Cortex of kidney (tissue), 1 donor: ENCODE measurements at places on chromosomes 7 and 10.

DNA sequence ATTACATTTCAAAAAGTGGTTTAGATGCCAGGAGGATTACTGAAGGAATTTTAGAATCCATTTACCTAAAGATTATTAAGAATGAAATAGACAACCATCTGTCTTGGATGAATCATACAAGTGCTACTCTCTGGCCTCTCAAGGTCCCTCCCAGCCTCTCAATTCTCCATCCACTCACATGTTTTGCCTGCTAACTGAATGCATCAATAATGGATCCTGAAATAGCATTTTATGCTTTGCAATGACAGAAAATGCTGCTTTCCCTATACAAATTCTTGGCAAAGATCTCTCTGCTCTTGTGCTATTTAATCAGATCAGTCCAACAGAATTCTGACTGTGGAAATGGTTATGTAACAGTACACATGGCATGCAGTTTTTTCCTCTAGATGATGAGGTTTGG lies 68.1 kb downstream of the HBP1 start:
- DNase-seq, result no peak

- no peak for DNase-seq
Measured at GRCh38 chr7:117704063-117704462, 169.2 kb downstream of the CTTNBP2 start.

DNA sequence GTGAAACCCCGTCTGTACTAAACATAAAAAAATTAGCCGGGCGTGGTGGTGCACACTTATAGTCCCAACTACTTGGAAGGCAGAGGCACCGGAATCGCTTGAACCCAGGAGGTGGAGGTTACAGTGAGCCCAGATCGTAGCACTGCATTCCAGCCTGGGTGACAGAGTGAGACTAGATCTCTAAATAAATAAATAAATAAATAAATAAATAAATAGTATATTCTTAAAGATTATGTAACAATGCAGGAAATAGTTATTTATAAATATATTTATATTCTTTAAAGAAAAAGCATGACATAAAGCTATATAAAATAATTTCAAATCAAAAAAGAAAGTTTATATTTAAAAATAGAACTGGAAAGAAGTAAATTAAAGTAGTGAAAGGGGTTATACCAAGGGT lies 76.4 kb downstream of the MBL2 start:
- no peak for DNase-seq

GRCh38 chr7:129452589-129453231 lies 18.5 kb downstream of the STRIP2 start:
- no peak for DNase-seq

- no peak for DNase-seq
Measured at GRCh38 chr10:5915451-5915850, 25.4 kb downstream of the FBH1 start.

- no peak for DNase-seq
Measured at GRCh38 chr10:46084321-46085165, 38.5 kb upstream of the MSMB start.

DNA sequence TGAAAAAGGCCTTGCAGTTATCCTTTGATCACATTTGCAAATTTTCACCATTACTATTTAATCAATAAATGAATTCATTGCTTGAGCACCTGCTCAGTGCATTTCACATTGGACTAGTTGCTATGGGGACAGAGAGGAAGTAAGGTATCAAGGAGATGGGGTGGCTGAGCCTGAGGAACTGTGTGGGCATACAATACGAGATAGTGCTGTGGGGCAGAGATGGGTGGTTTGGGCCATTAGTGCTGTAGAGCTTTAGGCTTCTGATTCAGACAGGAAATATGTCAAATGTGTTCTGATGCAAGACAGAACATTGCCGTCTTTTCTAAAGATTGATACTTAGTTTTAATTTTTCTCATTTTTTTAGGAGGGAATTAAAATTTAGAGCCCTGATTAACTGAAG lies 13.2 kb downstream of the ITGB8 start:
- DNase-seq, result no peak

- no peak for DNase-seq
Measured at GRCh38 chr10:102647443-102648268, 3.4 kb downstream of the TRIM8 start.

DNA sequence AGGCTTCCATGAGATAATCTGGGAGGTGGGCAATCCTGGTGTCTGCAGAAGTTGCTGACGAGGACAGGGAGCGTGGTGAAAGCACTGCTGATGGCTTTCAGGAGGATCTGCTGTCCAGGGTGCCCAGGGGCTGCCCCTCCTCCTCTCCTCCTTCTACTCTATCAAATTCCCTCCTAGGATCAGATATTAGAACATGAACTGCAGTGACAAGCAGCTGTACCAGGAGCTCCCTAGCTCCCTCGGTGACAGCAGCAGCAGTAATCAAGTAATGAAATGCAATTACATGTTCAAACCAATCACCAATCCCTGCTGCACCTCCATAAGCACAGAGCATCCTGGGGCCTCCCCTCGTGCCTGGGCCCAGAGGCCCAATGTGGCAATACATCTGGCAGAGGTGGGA lies 46.9 kb downstream of the GRID1 start:
- no peak for DNase-seq

DNA sequence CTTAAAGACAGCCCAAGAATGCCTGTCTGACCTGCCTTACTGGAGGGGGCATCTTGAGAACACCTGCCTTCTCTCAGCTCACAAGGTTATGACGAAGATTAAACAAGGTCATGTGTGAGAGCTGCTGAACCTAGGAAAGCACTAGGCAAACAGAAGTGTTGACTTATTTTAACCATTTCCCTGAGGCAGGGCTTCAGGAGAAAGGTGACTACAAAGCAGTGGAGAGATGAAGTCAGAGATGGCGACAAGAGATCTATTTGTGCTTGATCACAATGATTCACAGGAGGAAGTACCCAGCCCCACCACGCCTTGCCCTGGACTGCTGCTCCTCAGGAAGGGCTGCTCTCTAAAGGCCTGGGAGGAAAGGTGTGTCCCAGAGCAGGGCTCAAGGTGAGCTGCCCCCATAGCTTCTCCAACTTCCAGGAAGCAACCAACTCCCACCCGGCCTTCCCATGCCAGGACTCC lies 27.8 kb downstream of the STN1 start:
- no peak for DNase-seq

DNA sequence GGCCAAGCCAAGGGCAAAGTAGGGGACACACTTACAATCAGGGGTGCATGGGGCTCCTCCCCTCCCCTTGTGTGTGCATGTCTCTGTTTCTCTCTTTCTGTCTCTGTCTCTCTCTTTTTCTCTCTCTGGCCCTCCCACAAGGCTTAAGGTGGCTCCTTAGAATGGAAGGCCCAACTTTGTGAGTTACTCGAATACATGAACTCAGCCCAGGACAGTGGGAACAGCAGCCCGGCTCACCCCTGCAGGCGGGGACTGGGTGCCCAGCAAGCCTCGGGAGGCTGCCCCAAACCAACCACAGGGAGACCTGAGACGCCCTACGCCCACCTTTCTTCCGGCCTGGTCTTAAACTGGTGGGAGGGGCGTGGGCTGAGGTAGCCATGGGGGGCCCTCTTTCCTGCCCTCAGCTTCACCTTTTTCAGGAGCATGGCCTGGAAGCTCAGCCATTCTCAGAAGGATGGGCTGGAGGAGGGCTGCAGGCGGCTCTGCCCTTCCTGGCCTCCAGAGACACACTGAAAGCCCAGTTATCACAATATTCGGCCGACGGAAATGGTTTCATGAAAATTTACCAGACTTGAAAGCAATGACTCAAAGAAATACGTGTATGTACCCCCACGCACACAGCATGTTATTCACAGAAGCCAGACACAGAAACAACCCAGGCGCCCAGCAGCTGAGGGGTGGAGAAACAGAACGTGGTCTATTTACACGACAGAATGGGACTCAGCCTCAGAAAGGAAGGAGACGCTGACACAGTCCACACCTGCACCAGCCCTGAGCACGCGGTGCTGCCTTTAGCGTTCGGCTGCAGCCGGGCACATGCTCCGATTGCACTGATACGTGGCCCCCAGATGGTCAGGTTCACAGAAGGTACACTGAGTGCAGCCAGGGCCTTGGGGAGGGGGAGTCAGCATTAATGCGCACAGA lies 229.5 kb downstream of the PTPRN2 start:
- no peak for DNase-seq

DNA sequence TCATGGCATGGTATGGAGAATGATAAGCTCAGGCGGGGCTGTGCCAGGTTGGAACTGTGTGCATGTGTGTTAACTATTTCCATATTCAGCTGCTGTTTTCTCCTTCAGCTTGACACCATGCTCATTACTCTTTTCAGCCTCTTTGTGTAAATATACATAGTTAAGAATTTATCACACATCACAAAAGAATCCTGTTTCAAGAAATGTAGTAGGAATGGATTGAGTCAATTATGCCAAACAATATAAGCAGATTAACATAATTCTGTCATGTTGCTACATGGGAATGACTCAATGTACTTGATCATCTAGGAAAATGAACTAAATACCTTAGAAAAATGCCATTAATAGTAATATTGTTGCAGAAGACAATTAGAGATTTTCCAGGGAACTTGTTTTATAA lies 687.4 kb downstream of the PARD3 start:
- DNase-seq, result no peak

- no peak for DNase-seq
Measured at GRCh38 chr7:127089146-127089545, 163.6 kb downstream of the GRM8 start.

DNA sequence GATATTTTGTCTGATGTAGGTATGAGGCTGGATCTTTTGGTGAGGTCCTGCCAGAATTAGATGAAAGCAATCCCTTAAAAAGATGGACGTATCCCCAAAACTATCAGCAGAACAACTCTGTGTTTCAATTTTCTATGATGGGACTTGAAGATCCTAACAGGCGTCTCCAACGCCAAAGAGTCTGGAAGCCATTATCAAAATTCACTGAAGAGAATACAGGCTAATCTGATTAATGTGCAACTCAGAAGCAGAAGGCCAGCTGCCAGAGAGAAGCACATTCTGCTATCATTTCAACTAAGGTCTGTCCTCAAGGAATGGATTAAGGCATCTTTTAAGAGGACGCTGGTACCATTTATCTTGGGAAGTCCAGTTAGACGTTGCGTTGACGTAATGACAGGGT lies 119.7 kb downstream of the FGFR2 start:
- DNase-seq, result no peak

GRCh38 chr10:16724509-16724908 lies 92.7 kb downstream of the RSU1 start:
- no peak for DNase-seq

DNA sequence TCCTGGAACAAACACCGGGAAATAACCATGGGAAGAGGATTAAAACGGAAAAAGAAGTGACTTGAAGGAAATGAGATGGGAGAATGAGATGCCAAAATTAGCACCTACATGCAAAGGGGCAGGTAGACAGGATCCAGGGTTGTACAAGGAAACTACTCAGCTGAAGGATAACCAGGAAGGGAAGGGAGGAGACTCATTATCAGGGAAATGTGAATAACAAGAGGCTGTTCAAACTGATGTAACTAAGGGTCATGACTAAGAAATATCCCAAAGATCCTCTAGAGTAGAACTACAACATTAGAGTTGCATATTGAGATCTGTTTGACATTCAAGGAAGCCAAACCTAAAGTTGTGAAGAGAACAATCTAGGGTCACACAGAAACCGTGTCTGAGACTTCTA lies 166.2 kb upstream of the SP8 start:
- no peak for DNase-seq

- no peak for DNase-seq
Measured at GRCh38 chr7:86980223-86980622, 79.2 kb downstream of the ELAPOR2 start.

DNA sequence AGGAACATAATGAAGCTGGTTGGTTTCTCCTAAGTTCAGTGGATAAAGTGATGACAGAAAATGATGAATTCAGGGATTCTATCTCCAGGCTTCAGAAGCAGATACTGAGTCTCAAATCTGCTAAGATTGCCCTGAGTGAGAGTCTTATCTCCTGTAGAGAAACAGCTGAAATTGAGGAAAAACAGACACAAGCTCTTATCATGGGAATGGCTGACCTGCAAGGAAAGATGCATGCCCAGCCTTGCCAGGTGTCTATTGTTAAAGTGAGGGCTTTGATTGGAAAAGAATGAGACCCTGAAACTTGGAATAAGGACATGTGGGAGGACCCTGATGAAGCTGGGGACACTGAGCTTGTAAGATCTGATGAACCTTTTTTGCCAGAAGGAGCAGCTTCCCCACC lies 100.3 kb downstream of the DNAJB9 start:
- no peak for DNase-seq

GRCh38 chr7:156609010-156609877 lies 31.3 kb upstream of the RNF32 start:
- DNase-seq, result no peak

- DNase-seq, result no peak
Measured at GRCh38 chr7:73828107-73828803, 2.5 kb upstream of the CLDN4 start.

GRCh38 chr10:74738985-74739567 lies 87.3 kb upstream of the KAT6B start:
- DNase-seq, result no peak

DNA sequence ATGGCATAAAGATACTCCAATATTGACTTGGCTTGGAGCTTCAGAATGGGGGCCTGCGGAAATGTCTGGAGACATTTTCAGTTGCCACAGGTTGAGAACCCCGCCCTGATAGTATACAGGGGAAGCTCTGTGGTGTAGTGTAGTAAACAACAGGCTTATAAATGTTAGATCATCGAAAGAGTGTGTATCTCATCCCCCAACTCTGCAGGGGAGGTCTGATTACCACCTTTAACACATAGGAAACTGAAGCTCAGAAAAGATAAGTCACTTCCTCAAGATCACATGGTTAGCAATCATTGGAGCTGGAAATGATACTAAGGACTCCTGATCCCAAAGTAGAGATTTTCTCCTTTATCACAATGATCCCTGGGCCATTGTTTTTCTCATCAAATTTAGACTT lies 144.5 kb upstream of the BMPER start:
- DNase-seq, result no peak

GRCh38 chr7:45726883-45727282 lies 146.0 kb downstream of the CCDC201 start:
- no peak for DNase-seq

DNA sequence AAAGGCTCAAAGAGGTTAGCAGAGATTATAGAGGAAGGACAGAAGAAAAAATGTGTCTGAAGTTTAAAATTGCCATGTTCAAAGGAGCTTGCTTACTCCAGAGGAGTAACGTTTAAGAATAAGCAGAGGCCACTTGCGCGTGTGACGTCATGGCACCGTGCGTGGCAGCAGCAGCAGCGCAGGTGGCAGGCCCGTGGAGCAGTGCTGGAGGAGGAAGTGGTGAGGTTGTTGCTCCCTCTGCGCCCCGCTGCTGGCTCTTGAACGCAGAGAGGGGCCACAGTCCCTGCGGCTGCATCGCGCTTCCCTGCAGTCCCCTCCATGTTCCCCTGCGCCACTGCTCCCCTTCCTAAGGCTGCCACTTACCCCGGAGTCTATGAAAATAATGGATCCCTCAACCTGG lies 37.5 kb downstream of the GDI2 start:
- DNase-seq, result no peak

GRCh38 chr7:70352906-70353305 lies 754.6 kb downstream of the AUTS2 start:
- DNase-seq, result no peak

DNA sequence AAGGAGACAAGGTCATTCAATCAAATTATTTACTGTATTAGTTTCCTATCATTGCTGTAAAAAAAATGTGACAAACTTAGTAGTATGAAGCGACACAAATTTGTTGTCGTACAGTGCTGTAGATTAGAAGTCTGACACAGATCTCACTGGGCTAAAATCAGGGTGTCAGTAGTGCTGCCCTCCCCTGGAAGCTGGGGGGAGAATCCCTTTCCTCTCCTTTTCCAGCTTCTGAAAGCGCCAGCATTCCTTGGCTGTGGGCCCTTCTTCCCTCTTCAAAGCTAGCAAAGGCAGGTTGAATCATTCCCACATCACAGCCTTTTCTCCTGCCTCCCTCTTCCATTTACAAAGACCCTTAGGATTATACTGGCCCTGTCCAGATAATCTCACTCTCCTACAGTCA lies 28.0 kb downstream of the VPS41 start:
- DNase-seq, result no peak
